ENCODE measurements at places on chromosomes 1 and 21.

GRCh38 chr1:229597877-229598276, 28.0 kb downstream of the TAF5L start:
- no peak for DNase-seq

DNA sequence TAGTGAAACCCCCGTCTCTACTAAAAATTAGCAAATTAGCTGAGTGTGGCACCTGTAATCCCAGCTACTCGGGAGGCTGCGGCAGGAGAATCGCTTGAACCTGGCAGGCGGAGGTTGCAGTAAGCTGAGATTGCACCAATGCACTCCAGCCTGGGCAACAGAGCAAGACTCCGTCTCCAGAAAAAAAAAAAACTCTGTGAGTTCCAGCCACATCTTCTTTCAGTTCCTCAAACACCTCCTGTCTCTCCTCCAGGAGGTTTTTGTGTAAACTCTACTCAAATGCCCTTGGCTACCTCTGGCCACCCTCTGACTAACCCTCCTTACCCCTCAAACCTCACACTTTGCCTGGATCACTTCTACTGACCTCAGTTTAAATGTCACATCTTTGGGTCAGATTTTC, 38.1 kb downstream of the RCSD1 start:
- no peak for DNase-seq

- no peak for DNase-seq
Measured at GRCh38 chr1:95352767-95353166, 118.8 kb downstream of the RWDD3 start.

DNA sequence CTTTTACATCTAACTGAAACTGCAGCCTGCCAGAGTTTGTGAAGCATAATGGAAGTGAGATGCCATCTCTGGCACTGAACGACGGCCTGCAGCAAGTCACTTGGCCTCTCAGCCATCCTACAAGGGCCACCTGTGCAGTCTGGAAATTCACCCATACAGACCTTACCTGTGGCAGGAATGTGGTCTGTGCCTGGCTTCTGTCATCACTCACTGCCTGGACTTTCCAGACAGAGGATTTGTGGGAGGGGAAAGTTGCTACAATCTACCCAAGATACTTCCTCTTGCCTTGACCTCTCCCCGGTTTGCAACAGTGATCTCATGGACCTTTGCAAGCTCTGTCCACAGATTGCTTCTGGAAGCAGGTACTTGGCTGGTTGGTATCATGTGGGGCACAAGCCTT, 58.4 kb upstream of the ATP1B1 start:
- DNase-seq: no peak

DNA sequence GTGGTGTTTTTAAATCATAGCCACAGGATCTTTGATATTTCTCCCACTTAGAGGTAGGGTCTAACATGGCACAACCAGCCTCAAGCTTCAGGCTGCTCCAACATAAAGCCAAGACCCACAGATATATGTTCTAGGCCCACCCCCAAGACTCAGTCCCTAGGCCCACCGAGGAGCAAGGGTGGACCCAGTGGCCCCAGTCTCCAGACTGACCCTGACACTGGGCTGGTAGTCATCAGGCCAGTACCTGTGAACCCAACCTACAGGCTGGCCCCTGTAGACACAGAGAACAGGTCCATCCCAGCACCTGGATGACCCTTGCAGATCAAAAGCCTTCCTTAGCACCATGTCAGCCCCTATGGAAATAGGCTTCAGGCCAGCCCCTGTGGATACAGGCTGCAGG, 60.5 kb downstream of the NEGR1 start:
- no peak for DNase-seq

DNA sequence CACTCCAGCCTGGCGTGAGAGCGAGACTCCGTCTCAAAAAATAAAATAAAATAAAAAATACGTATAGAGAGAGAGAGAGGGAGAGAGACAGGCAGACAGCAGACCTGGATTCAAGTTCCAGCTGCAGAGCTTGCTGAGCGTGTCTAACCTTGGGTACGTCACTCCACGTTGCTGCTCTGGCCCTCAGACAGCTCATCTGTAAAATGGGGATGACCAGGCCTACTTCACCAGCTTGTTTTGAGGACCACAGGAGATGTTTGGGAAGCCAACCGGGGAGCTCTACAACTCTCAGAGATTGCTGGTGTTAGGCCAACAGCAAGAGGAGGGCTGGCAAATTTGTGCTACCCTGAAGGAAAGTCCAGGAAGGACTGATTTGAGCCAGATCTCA, 499 bp upstream of the TRAF5 start:
- peak; percentile 10 for DNase-seq

GRCh38 chr1:232510367-232511110, 119.4 kb downstream of the SIPA1L2 start:
- no peak for DNase-seq

GRCh38 chr1:180560868-180561600, 2.3 kb downstream of the OVAAL start:
- no peak for DNase-seq

- no peak for DNase-seq
Measured at GRCh38 chr1:157696966-157697628, 3.5 kb downstream of the FCRL3 start.

DNA sequence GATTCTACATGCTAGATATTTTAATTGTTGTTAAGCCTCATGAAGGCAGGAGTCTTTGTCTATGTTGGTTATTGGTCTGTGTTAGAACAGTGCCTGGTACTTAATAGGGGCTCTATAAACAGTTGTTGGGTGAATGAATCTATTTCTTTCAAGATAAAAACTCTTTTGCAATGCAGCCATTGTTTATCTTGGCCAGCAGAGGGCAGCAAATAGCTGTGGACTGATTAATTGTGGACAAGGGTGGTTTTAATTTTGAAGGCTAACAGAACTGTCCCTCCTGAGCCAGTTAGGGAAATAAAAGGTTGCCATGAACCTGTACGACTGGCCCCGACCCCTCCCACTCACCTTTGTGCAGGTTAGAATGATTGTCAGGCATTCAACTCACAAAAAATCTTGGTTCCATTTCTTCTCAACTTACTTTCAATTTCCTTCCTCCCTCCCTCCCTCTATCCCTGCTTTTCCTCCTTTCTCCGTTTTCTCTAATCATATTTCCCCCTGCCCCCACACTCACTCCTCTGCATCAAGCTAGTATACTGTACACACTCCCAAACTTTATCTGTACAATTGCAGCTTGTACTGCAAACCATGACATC, 66.3 kb upstream of the DIRAS3 start:
- DNase-seq: no peak

GRCh38 chr1:213623064-213623581, 364.6 kb upstream of the PROX1 start:
- DNase-seq: no peak

GRCh38 chr1:200891774-200892157, 2.9 kb upstream of the INAVA start:
- DNase-seq: no peak

GRCh38 chr1:7334475-7335035, 436.5 kb upstream of the VAMP3 start:
- no peak for DNase-seq

DNA sequence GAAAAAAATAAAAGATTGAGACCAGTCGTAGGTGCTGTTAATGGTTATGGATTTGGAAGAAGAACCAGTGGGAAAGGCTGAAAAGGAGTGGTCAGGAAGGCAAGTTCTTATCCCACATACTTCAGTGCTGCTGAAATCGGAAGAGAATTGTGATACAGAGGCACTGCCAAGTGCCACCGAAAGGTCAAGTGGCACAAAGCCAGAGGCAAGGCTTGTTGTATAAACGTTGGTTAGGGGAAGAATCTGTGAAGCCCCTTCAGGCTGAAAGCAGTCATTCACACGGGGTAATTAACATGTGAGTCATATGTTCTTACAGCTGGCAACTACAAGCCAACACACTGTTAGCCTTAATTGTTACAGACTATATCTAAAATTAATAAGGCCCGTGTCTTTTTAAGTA, 48.8 kb downstream of the ZBTB40 start:
- no peak for DNase-seq

DNA sequence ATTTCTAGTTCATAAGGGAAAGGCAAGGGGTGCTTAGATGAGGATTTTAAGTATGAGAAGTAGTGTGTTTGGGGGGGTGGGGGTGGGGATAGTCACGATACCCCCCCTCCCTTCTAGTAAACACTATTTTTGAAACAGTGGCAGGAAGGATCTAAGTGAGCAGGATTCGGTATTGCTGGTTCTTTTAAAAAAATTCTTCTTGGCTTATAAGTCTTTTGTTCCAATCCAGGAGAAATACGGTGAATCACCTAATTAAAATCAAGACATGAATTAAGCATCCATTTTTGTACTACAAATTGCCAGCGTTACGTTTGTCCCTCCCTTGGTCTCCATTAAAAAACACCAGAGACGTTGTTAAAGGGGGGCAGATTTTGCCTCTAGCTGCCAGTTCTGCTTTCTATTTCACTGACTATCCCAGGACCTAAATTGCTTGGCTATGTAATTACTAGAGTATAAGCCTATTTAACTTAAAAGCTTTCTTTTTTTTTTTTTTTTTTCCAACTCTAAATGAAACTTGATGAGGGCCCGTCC, 911 bp downstream of the LMO4 start:
- no peak for DNase-seq

DNA sequence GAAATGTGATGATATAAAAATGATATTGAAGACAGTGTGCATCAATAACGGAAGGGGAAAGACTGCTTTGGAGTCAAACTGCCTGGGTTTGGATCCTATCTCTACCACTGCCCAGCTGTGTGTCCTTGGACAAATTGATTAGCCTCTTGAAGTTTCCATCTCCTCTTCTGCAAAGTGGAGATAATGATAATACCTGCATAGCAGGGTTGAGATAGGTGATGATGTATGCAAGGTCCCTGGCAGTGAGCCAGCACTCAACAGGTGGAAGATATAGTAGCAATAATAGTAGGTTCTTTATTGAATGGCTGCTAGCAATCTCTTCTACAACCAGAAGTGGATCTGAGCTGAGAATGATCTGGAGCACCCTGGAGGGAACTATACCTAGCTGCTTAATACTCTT, 166.7 kb downstream of the MIS18A start:
- DNase-seq: no peak

- DNase-seq: no peak
Measured at GRCh38 chr21:37166733-37167132, 93.7 kb downstream of the TTC3 start.

- DNase-seq: no peak
Measured at GRCh38 chr1:76082062-76082461, 7.5 kb downstream of the ST6GALNAC3 start.

DNA sequence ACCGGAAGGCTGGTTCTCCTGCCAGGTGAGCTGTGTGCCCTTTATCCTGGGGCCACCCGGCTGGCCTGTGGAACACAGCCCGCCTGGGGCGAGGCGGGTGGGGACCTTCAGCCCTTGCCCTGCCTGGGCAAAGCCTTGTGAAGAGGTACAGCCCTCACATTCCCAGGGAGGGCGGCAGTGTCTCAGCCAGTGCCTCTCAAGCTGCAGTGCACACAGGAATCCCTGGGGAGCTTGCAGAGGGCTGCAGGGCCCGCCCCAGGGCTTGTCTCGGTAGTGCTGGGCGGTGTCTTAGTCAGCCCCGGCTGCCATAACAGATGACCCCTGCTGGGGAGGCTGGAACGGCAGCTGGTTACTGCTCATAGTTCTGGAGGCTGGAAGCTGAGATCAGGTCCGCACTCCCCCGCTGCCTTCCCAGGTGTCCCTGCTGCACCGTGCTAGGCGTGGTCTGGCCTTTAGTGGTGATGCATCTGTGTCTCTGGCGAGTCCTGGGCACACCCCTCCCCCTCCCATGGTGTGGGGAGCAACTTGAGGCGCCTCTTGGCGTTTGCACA, 12.6 kb downstream of the DFFB start:
- DNase-seq: no peak

GRCh38 chr1:244047621-244048255, 3.3 kb upstream of the ZBTB18 start:
- peak; percentile 31 for DNase-seq

DNA sequence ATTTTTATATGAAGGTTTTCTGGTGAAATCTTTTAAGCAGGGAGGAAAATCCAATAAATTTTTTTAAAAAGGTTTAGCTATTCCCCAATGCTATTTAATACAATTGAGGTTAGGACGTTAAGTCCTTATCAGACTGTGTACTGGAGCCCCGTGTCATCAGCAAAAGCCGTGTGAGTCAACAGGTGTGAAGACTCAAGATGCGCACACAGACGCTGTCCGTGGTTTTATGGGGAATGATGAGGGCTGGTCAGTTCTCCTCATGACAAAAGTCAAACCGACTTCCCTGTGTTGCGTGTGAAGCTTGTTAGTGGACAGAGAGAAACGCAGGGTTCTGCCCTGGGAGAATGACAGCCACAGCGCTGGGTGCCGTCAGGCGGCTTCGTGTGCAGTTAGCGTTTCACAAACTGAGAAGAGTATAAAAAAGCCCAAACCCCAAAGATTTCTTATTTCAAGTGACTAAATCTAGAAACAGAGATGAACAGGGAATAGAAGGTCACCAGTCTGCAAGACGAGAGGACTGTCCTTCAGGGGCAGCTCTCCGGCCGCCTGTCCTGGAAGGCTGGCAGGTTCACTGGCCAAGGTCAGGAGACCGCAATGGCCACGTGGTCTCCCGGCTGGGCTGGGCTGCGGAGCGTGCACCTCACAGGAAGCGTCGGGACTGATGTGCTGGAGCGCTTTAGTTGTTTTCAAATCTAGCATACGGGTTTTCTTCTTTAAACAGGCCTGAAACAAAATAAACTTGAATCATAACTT, 22.4 kb downstream of the PTTG1IP start:
- no peak for DNase-seq

DNA sequence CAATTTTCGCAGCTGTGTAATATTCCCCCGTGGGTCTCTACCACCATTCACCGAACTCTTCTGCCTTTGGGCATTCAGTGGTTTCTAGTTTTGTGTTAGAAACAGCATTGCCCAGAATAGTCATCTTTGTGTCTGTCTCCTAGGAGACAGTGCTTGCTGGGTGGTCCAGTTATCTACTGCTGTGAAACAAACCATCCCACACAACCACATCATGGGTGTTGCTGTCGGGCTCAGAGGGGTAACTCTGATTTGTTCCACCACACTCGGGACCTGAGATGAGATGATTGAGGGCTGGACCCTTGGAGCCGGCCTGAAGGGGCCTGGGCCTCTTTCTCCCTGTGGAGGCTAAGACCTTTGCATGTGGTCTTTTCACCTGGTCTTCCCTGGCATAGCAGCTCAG, 427.2 kb upstream of the VAMP3 start:
- no peak for DNase-seq

DNA sequence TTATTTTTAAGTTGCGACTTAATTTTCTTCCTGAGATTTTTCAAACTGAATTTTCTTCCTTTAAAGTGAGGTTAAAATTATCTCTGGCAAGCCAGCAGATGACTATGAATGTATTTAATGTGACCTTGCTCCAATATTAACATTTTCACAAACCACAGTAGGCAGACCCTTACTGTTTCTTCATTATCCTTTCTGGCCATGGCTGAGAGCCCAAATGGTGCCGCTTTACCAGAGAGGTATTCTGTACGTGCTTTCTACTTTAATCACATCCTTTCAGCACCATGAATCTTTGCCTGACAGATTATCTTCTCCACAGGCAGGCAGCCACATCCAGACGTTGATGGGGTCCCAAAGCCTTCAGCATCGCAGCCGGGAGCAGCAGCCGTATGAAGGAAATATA, 129.6 kb downstream of the LRRC40 start:
- no peak for DNase-seq

DNA sequence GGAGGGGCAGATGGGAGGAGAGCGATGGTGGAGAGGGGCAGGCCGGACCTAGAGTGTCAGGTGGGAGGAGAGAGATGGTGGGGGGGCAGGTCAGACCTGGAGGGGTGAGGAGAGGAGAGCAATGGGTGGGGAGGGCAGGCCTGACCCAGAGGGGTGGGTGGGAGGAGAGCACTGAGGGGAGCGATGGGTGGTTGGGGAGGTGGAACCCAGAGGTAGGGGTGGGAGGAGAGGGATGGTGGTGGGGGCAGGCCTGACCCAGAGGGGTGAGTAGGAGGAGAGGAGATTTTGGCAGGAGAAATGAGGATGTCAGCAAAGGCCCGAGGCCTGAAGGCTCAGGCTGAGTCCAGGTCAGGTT, 157.3 kb upstream of the VAMP3 start:
- no peak for DNase-seq
